ENCODE measurements at places on chromosomes 5 and 9.

DNA sequence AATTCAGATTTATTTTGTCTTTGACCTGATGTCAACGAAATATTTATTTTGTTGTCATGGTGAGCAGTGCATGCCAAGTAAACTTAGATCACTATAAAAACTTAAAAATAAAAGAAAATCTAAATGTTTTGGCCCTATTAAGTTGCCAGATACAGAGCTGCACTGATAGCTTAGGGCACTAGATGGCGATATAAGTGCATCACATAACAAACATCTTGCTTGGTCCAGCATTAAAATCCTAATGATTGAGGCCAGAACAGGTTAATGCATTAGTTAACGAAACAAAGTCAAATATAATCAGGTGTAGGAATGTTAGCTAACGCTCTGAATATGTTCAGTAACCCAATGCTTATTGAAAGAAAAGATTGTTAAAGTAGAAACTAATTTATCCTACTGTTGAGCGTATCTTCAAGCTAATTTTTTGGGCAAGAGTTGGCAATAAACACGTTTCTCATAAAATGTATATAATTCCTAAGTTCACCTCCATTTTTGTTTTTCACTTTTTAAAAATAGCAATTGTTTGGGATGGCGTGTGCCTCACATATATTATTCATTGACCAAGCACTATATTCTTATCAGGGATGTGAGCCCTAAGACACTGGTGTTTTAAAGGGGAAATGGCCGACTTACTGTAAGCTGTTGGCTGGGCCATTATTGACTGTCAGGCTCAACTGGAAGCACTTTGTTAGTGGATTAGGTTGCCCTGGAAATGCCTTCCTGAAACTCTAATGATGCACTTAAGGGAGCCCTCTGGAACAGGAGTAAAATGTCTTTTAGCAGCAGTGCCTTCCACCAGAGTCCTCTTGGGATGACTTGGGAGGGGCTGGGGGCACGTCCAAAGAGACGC, 33.3 kb downstream of the KCTD16 start:
- DNase-seq = no peak

DNA sequence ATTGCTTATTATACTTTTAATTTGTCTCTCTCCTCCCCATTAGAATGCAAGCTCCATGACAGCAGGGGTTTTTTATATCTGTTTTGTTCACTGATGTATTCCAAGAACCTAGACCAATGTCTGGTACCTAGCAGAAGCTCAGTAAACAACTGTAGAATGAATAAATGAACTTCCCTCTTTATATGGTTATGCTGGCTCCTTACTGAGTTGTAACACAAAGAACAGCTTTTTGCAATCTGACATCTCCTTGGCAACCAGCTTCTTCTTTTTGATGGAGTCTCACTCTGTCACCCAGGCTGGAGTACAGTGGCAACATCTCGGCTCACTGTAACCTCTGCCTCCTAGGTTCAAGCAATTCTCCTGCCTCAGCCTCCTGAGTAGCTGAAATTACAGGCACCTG, 13.6 kb downstream of the TRMO start:
- DNase-seq = no peak

- no peak for DNase-seq
These were observed 20.4 kb downstream of the RPS23 start for GRCh38 chr5:82257729-82258128.

- DNase-seq = no peak
These were observed 31.1 kb downstream of the KCNIP1 start for GRCh38 chr5:170534941-170535340.

GRCh38 chr5:43802651-43803050, 199.7 kb downstream of the NNT start:
- DNase-seq = no peak

- DNase-seq = no peak
These were observed 45.6 kb downstream of the DAPK1 start for GRCh38 chr9:87543251-87543650.

GRCh38 chr9:73548201-73548600, 396.5 kb downstream of the ANXA1 start:
- no peak for DNase-seq

GRCh38 chr5:149635394-149635793, 54.1 kb downstream of the ARHGEF37 start:
- DNase-seq = no peak

- no peak for DNase-seq
These were observed 37.5 kb downstream of the NAA35 start for GRCh38 chr9:85978496-85978895.

DNA sequence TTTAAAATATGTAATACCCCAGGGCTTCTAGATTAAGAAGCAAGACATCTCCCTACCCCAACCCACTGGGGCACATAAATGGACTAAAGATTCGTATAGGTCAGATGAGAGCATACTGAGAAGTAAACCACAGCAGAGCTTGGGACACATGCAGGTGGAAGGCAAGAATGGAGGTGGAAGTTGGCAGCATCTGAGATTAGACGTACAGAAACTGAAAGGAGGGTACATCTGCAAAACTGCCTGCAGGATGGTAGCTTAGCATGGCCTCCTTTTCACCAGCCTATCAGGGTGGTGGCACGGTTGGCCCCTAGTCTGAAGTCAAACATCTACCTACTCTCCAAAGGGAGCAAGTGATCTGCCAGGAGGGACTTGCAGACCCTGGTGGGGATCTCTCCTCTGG, 181.8 kb downstream of the TSSK1B start:
- no peak for DNase-seq

DNA sequence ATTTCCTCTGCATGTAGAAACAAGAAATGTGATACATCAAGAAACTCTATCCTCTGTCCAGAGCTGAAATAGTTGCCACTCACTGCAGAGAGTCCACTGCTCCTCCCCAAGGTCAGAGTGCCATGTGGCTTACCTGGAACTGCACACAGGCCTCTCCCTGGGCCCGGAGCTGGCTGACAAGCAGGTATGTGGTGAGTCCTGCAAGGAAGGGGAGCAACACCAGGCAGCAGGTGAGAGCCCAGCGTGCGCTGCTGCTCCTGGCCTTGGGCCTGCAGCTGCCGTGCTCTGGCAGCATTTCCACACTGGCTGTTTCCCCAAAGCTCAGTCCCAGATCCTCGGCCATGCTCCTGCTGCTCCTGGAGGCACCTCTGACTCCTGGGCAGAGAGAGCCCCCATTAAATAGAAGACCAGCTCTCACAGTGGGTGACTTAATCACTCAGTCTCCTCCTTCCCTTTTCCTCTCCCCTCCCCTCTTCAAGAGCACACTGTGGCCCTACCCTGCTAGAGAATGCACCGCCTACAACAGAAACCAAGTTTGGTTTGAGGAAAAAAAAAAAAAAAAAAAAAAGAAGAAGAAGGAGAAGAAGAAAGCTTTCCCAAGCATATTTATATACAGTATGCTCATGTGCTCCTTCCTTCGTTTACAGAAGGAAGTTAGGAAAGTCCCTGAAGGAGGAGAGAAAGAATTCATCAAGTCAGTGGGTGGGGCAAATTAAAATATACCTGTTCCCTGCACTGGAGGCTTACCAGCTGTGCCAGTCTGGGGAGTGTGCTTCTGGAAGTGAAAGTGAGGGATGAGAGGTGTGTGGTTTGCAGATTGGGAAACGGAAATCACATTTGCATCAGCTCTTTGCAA, at the start of gene TNFSF15:
TSS of gene TNFSF15 (minus strand) at position 370 of the 856 bp plus-strand sequence. CDS start at position 343, 27 bp downstream.
- peak; percentile 46 for DNase-seq

DNA sequence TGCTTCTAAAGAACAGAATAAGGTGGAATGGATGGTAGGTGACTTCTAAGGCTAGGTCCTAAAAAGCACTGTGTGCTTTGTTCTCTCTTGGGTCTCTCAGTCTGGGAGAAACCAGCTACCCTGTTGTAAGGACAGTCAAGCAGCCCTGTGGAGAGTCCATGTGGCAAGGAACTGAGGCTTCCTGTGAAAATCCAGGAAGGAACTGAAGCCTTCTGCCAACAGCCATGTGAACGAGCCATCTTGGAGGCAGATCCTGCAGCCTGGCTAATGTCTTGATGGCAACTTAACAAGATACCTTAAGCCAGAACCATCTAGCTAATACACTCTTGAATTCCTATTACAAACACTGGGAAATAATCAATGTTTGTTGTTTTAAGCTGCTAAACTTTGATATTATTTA, 100.1 kb upstream of the PCA3 start:
- DNase-seq = no peak

DNA sequence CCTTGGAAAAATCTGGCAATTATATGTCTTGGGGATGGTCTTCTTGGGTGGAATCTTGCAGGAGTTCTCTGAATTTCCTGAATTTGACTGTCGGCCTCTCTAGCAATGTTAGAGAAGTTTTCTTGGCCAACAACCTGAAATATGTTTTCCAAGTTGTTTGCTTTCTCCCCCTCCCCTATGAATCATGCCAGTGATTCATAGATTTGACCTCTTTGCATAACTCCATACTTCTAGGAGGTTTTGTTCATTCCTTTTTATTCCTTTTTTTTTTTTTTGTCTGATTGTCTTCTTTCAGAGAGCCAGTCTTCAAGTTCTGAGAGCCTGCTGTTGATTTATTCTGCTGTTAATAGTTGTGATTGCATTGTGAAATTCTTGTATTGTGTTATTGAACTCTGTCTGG, 56.7 kb upstream of the SLC44A1 start:
- DNase-seq = no peak

DNA sequence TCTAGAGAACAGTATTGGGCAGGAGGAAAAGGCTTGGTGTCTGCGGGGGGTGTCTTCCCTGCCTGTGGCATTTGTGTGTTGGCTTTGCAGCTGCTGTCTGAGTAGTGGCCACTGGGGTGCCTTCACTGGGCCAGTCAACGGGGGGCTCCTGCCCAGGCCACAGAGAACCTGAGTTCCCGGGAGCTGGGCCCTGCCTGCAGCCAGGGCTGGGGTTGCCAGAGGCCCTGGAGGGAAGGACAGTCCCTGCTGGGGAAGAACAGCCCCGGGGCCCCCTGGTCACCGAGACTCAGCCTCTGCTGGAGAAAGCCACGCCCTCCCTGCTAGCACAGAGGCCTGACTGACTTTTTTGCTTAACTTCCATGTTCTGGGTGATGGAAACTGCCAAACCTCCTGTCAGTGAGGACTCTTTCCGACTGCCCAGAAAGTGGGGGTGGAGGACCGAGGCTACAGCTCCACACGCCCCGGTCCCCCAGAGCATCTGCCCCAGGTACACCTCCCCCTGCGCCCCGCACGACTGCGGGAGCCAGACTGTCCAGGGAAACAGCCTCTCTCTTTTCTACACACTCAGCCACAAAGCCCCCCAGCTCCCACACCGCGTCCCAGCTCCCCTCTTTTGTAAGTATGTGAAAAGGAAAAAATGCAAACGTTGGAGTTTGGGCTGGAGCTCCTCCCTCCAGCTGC, 133.4 kb downstream of the DAB2IP start:
- DNase-seq = no peak

DNA sequence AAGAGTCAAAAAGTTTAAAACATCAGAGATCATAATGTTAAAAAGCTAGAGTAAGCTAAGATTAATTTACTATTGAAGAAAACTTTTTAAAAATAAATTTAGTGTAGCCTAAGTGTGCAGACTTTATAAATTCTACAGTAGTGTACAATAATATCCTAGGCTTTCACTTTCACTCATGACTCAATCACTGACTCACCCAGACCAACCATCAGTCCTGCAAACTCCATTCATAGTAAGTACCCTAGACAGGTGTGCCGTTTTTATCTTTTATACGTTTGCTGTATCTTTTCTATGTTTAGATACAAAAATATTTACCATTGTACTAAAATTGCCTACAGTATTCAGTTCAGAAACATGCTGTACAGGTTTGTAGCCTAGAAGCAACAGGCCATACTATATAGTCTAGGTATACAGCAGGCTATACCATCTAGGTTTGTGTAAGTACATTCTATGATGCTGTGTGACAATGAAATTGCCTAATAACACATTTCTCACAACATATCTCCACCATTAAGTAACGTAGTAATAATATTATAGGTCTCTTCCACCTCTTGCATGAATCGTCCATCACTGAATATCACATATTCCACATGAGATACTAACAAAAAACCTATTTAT, 59.2 kb downstream of the MEGF9 start:
- DNase-seq = no peak

GRCh38 chr5:30001826-30002225, 1191.7 kb upstream of the CDH6 start:
- DNase-seq = no peak

DNA sequence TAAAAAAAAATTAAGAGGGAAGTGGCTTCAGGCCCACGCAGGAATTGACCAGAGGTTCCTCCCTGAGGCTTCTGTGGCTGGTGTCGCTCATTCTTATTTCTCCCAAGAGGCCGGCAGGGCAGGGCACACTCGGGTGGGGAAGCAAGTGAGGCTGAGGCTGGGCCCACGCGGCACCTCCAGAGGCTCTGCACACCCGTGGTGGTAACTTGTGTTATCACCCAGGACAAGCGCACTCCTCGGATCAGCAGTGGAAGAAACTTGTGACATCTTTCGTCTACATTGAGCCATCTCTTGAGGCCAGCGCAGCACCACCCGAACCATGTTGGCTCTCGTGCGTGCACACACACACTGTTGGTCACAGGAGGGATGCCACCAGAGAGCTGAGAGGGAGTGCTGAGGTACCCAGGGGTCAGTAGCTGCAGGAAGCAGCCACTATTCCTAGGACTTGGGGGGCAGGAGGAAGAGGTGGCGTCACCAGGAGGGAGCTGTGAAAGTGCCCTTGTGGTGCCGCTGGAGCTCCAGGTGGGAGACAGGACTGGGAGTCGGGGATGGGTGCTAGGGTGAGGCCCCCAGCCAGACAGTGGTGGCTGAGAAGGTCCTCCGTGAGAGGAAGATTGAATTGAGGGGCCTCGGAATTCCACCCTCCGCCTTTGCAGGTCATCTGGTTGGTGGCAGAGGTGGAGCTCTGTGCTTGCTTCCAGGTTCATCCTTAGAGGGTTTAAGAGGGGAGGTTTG, 6.4 kb downstream of the NDUFS6 start:
- no peak for DNase-seq

DNA sequence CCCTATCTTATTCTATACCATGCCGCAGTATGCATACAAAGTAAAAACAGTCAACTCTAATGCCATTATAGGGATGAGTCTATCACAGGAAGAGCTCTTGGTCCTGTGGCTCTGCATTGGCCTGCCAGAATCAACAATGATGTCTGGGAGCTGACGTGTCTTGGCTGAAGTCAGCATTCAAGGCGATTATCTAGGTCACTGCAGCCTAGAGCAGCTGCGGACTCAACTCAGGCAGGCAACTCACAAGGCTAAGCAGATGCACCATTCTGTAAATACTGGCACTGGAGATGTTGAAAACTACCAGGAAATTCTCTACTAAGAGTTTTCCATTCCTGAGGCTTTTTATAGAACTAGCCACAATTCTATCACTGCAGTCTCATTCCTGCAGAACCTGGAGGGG, 13.3 kb downstream of the SPATA9 start:
- DNase-seq = no peak

- DNase-seq = no peak
These were observed 86.7 kb downstream of the BRINP1 start for GRCh38 chr9:119282476-119283077.

- no peak for DNase-seq
These were observed 92.1 kb upstream of the RANBP3L start for GRCh38 chr5:36393656-36394428.
